ENCODE measurements at places on chromosomes 2 and 18.

- H3K27ac ChIP-seq: no peak overlapping the region
- H3K4me3 ChIP-seq: no peak overlapping the region
- no peak for DNase-seq
- H3K27me3 ChIP-seq: peaks cover 11% of the 10 kb centered on the region
- peaks cover 24% of the 10 kb centered on the region for H3K4me1 ChIP-seq
Measured at GRCh38 chr18:11668441-11669169, 20.5 kb upstream of the GNAL start.

DNA sequence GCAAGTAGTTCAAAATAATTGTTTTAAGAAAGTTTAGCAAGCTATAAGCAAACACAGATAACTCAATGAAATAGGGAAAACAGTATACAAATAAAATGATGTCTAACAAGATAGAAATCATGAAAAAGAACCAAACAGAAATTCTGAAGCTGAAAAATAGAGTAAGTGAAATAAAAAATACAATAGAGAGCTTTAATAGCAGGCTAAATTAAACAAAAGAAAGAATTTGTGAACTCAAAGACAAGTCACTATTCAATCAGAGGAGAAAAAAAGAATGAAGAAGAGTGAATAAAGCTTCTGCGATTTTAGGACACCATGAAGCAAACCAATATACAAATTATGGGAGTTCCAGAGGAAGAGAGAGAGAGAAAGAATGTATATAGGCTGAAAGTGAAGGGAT, 576.8 kb downstream of the STK39 start:
- H3K4me1 ChIP-seq: no peaks in the 10 kb centered on the region
- H3K36me3 ChIP-seq: peaks cover 3% of the 10 kb centered on the region
- no peak overlapping the region for H3K4me3 ChIP-seq
- no peak for DNase-seq

DNA sequence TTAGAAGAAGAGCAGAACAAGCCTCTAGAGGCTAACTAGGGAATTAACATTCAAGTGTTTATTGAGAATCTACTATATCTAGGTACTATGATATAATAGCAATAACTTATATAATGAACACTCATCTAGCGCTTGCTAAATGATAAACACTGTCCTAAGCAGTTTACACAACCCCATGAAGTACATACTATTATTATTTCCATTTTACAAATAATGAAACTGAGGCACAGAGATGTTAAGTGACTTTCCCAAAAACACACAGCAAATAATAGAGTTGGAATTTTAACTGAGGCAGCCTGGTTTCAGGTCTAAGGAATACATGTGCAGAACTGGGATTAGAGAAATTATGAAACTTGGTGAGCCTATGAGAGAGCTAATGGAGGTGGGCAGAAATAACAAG, 893.4 kb downstream of the CPS1 start:
- no peak overlapping the region for H3K4me3 ChIP-seq
- H3K36me3 ChIP-seq: no peaks in the 10 kb centered on the region
- no peak for DNase-seq
- H3K4me1 ChIP-seq: peaks cover 12% of the 10 kb centered on the region

DNA sequence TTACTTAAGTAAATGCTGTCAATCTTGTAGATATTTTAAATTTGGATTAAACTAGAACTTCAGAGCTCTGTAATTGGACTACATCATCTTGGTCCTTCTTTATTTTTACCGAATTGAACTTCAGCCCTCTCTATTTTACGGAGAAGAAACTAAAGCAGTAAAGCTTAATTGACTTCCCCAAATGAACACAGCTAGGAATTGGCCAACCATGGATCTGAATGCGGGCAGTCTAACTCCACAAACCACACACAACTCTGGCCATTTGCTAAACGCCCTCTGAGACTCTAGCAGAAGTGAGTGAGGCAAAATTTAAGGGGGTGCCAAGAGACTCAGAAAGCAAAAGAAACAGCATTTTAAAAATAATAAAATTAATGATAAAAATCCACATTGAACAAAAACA, 86.3 kb upstream of the KCTD1 start:
- no peak overlapping the region for H3K27ac ChIP-seq
- DNase-seq: no peak
- no peaks in the 10 kb centered on the region for H3K36me3 ChIP-seq
- no peak overlapping the region for H3K4me3 ChIP-seq
- H3K27me3 ChIP-seq: no peaks in the 10 kb centered on the region

GRCh38 chr18:39599251-39599650, 2033.7 kb upstream of the CELF4 start:
- H3K27me3 ChIP-seq: no peaks in the 10 kb centered on the region
- no peak overlapping the region for H3K4me3 ChIP-seq
- no peaks in the 10 kb centered on the region for H3K4me1 ChIP-seq

DNA sequence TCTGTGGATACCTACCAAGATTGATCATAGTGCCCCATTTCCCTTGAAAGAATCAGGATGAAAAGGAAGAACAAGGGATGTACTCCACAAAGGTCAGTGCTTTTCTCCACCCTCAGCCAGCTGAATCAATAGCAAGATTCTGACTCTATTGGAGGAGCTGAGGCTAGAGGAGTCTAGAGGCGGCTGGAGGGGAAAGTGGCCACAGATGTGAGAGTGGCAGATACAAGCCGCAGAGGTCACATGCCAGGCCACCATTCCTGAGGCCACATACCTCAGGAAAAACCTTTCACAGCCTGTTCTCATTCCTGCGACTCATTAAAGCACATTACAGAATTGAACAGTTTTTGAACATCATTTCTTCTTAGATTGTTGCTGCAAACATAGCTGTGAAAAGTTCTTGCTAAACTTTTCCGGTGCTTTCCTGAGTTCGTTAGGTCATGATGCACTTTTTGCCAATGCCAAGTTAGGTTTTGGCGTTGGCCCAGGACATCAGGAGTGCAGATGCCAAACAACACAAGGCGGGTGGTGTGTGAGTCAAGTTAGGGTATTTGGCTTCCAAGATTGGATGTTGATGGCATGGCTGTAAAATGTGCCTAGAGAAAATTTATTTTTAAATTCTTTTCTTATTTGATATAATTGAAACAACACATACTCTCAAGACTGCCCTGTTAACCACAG, 160.7 kb upstream of the SP5 start:
- H3K27me3 ChIP-seq: peaks cover 2% of the 10 kb centered on the region
- H3K36me3 ChIP-seq: peaks cover 10% of the 10 kb centered on the region
- H3K27ac ChIP-seq: no peak overlapping the region
- no peaks in the 10 kb centered on the region for H3K4me1 ChIP-seq

GRCh38 chr2:10027660-10028330, 15.6 kb upstream of the KLF11 start:
- H3K4me3 ChIP-seq: no peak overlapping the region
- no peaks in the 10 kb centered on the region for H3K27me3 ChIP-seq
- H3K4me1 ChIP-seq: peaks cover 11% of the 10 kb centered on the region
- H3K27ac ChIP-seq: no peak overlapping the region
- no peak for DNase-seq

DNA sequence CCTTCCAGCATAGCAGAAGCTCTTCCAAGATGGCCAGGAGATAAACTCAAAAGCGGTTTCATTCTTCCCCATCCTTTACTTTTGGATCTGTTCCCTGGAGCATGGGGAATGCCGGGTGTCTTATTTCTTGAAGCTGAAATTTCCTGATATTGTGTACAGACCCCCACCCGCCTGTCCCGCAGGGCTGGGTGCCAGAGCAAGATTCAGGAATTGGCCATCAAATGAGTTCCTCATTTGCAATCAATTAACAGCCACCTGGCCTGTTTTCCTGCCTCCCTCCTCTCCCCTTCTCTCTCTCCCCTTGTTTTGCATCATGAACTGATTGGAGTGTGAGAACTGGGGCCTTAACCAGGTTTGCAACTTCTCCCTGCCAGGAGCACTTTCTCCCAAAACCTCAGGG, 202.1 kb downstream of the SH3RF3 start:
- H3K27ac ChIP-seq: no peak overlapping the region
- H3K4me3 ChIP-seq: no peak overlapping the region
- peaks cover 24% of the 10 kb centered on the region for H3K4me1 ChIP-seq
- H3K36me3 ChIP-seq: no peaks in the 10 kb centered on the region
- DNase-seq: no peak
- peaks cover 30% of the 10 kb centered on the region for H3K27me3 ChIP-seq

DNA sequence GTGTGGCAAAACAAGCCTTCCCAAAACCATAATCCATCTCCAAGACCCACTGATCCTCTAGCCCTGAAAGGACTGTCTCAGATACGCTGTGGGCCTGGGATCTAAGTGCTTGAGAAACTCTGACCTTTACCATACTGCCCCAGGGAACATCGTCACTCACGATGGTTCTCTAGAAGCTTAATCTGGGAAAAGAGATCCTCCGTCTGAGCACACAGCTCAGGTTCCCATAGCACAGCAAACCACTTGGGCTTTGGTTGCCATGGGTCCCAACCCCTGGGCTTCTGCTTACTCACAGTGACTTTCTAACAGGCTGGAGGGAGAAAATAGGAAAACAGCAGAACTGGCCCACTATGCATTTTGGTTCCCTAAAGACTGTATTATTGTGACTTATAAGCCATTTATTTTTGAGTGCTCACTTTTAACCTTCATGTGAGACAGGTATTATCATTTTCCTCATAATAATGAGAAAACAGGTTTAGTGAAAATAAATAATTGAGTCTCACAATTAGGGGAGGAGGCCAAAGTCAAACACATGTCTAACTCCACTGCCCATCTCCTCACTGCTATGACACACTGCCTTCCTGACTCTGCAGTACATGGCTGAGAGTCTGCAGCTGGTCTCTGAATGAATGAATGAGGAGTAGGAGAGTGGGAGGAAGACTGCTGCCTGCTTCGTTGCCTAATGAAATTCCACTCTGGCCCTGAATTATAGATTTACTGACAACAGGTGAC, 46.7 kb downstream of the REEP1 start:
- DNase-seq: no peak
- peaks cover 36% of the 10 kb centered on the region for H3K27me3 ChIP-seq
- peaks cover 8% of the 10 kb centered on the region for H3K4me1 ChIP-seq
- H3K36me3 ChIP-seq: no peaks in the 10 kb centered on the region
- no peak overlapping the region for H3K27ac ChIP-seq
- H3K4me3 ChIP-seq: no peak overlapping the region

- no peak overlapping the region for H3K4me3 ChIP-seq
- no peak for DNase-seq
- no peaks in the 10 kb centered on the region for H3K27me3 ChIP-seq
- H3K4me1 ChIP-seq: peaks cover 62% of the 10 kb centered on the region
- peak overlapping the region; percentile 26 for H3K27ac ChIP-seq
- H3K36me3 ChIP-seq: no peaks in the 10 kb centered on the region
Measured at GRCh38 chr2:180905002-180905401, 75.4 kb upstream of the UBE2E3 start.

- DNase-seq: no peak
- H3K36me3 ChIP-seq: peaks cover 48% of the 10 kb centered on the region
- H3K4me1 ChIP-seq: peaks cover 15% of the 10 kb centered on the region
Measured at GRCh38 chr18:57659460-57660102, 37.9 kb upstream of the NARS1 start.

DNA sequence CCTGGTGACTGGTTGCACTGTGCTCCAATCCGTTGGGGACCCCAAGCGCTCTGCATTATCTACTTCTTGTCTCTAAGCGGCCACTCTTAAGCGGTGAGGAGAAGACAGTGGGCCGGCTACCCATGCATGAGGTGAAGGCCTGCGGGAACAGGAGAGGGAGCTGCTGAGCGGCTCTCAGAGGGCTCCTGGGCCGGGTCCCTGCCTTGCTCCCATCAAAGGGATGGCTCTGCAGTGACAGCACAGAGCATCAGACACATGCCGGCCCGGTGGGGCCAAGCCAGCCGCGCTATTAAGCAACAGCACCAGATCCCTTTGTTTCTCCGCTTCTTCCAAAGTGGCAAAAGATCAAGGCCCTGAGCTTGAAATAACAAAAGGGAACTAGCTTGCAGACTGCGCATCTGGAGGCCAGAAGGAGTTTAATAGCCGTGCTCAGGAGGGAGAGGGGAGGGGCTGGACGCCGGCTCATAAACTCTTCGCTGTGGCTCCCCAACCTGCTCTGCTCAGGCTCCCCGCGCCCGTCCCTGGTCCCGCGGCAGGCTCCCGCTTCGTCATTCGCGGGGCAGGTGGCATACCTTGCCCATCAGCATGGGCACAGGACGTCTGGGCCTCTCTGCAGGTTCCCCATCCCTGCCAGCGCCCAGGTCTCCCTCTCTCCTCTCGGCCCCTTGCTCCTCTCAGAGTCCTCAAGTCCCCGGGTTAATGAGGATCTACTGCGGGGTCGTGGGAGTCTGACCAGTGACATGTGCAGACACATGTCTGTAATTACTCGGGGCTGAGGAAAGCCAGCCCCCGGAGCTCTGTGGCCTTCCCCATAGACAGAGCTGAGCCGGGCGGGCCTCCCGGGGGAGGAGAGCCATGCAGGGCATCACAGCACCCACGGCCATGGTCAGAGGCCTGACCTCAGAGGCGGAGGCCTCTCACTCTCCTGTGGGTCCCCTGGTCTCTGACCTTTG, 96.7 kb downstream of the ASB1 start:
- H3K27ac ChIP-seq: no peak overlapping the region
- DNase-seq: no peak
- peaks cover 3% of the 10 kb centered on the region for H3K27me3 ChIP-seq

DNA sequence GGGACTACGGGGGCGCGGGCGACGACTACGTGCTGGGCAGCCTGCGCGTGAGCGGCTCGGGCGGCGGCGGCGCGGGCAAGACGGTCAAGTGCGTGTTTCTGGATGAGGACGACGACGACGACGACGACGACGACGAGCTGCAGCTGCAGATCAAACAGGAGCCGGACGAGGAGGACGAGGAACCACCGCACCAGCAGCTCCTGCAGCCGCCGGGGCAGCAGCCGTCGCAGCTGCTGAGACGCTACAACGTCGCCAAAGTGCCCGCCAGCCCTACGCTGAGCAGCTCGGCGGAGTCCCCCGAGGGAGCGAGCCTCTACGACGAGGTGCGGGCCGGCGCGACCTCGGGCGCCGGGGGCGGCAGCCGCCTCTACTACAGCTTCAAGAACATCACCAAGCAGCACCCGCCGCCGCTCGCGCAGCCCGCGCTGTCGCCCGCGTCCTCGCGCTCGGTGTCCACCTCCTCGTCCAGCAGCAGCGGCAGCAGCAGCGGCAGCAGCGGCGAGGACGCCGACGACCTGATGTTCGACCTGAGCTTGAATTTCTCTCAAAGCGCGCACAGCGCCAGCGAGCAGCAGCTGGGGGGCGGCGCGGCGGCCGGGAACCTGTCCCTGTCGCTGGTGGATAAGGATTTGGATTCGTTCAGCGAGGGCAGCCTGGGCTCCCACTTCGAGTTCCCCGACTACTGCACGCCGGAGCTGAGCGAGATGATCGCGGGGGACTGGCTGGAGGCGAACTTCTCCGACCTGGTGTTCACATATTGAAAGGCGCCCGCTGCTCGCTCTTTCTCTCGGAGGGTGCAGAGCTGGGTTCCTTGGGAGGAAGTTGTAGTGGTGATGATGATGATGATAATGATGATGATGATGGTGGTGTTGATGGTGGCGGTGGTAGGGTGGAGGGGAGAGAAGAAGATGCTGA, 1.4 kb downstream of the SOX11 start:
- peaks cover 45% of the 10 kb centered on the region for H3K4me1 ChIP-seq
- peak overlapping the region; percentile 86 for H3K4me3 ChIP-seq
- H3K27ac ChIP-seq: peak overlapping the region; percentile 86
